ENCODE measurements at places on chromosomes 5 and 9. TPM values are rescaled to one million over a fixed set of nuclear protein-coding genes. Genes with fewer than 3 reads are reported as not detected.

DNA sequence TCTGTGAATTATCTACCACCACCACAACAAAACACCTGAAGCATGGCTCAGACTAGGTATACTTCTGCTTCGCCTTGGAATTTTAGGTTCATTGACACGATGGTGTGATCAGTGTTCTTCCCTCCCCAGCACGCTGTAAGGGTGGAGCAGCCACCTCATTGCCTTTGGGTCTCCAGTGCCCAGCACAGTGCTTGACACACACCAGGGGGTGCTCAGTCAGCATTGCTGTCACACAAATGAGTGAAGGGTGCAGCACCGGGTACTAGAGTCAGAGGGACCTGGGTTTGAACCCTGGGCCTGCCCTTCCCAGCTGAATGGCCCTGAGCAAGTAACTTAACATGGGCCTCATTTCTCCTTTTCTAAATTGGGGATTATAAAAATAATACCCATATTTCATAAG, 9.9 kb upstream of the ANGPTL2 start:
- no peak for DNase-seq

The HAND1 gene
- total RNA-seq, result not detected

DNA sequence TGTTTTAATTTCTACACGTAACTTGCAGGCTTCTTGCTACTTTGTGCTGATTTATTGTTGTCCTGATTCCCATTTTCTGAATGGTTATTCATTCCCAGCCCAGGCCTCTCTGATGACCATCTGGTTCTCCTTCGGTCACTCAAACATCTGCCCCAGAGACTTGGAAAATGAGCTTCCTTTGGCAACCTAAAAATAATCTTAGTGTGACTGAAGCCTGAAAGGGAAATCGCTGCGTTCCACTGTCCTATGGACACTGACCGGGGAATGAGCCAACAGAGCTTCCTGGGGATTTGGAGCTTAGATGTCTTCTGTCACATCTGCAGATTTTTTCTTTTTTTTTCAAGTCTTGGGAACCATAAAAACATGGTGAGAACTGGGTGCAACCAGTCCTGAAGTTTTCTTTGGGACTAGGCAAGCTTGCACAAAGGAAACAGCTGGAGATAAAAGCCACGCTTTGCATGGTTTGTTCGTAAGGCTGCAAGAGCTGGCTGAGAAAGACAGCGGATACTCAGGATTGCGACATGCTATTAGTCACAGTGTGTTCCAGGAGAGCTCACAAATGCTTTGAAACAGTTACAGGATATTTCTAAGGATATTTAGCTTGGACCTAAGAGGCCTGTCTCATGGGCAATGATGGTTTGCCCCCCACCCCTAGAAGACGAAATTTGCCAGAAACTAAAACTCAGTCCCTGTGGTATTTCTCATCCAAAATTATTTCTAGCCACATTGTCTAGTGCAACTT, 146.2 kb downstream of the GOLPH3 start:
- peak; percentile 70 for DNase-seq

The GPR21 gene
- 7.8 TPM for total RNA-seq

- no peak for DNase-seq
Observed at GRCh38 chr9:27351438-27351837, 54.5 kb upstream of the EQTN start.

GRCh38 chr5:14256756-14257393, 113.7 kb downstream of the TRIO start:
- no peak for DNase-seq

DNA sequence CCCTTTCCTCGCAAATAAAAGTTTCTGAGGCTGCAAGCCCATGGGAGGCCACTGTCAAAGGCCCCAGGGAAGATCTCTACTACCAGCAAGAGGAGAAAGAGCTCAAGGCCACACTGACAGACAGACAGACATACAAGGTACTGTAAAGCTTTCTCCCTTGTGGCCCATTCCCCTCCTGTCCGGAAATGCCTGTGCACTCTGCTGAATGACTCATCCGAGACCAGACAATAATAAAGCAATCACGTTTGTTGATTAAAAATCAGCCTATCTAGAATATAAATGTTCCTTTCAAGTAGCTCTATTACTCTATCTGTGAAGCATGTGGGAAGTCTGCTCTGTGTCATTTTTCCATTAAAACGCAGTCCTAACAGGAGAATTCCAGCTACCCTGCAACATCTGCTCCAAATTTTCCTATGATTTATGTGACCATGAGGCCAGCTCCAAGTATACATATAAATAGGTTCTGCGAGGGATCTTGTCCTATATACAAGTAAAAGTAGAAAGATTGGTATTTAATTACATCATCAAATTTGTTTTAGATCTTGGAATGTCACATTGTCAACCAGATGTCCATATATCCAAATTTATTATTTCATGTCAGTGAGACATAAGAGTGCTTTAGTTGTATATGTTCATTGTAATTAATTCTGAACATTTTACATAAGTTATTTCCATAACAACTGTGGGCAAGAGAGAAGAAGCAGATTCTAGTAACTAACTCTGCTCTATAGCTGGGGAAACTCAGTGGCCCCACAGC, 34.7 kb upstream of the TGFBI start:
- no peak for DNase-seq

DNA sequence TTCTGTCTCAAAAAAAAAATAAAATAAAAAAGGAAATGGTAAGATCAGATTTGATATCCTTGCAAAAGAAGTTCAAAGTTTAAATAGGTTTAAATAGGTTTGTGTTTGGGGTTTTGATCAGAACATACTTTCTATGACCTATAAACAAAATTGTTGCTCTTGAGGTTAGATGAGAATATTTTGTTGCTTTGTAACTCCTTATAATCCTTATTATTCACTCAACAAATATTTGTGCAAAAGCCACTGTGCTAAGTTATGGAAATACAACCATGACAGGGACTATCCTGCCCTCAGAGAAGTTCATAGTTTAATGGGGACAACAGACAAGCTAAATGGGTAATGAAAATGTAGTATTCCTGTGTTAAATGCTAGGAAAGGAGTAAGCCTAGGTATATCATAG, 71.5 kb downstream of the INVS start:
- DNase-seq, result no peak

DNA sequence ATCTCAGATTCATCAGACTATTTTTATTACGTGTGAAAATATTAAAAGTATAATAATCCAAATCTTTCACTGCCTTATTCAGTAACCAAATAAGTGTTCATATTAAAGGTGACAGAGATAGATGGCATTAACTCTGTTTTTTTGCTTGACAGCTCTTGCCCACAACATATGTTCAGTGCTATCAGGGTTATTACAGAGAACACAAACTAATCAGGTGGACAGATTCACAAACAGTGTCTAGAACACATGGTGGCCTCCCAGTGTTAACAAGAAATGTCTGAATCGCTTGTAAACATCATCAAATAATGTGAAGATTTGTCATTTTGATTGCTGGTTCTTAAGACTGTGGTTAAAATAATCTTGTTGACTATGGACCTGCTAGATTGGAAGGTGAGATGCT, 609.1 kb upstream of the GRAMD2B start:
- DNase-seq, result no peak

GRCh38 chr5:58454025-58454424, 5.9 kb downstream of the PLK2 start:
- no peak for DNase-seq

The RETREG1 gene
- 5.9 TPM for total RNA-seq

DNA sequence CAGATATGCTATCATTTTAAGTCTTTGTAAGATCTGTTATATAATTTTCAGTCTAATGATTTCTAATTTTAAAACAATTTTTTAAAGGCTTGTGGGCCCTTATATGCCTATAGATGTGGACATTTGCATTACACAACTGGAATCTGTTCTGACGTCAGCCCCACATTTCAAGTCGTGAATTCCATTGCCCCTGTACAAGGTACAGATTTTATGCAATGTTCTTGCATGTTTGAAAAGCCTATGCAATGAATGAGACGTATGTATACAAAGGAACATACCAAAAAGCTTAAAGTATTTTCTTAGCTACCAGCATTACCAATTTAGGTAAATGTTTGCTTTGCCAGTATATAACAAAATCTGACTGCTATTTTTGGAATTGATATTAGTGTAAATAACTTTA, 77.2 kb downstream of the ITGA1 start:
- DNase-seq, result no peak

DNA sequence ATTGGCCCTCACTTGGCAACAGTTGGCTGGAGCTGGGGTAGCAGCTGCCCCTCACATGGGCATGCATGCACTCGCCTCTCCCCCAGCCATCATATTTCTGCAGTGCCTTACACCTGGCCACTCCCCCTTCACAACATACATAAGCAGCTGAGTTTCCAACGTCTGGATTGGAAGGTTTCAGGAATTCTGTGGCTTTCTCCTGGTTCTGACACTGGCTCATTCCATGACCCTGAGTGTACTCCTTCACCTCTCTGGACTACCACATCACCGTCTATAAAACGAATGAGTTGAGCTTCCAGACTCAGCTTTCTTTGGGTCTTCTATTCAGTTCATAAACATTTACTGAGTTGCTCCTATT, 84.3 kb downstream of the GALNT10 start:
- no peak for DNase-seq

DNA sequence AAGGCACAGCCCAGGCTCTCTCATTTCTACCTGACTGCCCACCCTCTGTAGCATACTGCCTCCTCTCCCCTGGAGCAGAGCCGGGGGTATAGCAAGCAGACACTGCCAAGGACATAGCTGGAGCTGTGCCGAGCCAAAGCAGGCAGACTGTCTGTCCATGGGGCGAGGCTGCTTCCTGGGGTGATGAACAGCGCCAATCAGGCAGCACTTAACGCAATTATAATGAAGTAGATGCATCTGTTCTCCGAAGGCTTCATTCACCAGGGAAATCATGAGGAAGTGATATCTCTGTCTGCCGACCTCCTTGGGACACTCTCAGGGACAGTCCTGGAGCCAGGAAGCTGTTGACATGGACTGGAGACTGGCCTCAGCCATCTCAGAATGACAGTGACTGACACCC, 230.7 kb downstream of the ASTN2 start:
- DNase-seq, result no peak

- no peak for DNase-seq
Observed at GRCh38 chr9:27967210-27967609, 393.9 kb upstream of the C9orf72 start.

The C8G gene
- total RNA-seq, result 1.6 TPM

DNA sequence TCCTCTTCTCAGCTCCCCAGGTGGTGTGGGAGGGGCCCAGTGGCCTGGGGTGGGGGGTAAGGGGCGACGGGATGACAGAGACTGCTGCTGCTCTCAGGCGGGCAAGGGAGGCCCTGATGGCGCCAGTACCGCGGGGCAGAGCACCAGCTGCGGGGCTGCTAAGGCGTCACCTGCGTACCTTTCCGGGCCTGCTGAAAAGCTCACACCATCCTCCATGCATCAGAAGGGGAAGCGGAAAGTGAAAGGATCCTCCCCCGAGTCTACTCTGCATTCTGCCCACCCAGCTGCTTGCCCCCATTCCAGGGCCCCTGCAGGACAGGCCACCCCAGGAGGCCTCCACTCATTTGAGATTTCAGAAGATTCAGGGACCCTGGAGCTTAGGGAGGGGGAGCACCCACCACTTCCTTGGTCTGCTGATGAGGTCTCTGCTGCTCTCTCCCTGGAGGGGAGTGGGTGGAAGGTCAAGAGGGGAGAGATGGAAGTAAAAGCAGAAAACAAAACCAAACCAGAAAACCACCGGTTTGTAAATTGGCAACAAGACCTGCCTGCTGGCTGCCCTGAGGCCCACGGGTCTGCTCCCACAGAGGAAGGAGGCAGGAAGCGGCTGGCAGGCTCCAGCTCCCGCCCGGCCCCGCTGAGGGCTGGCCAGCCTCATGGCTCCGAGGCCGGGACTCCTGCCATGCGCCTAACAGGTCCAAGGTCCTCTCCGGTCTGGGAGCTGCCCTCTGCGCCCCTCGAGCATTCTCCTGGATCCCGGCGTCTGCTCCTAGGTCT, 33.6 kb downstream of the PRRT1B start:
- DNase-seq, result no peak

DNA sequence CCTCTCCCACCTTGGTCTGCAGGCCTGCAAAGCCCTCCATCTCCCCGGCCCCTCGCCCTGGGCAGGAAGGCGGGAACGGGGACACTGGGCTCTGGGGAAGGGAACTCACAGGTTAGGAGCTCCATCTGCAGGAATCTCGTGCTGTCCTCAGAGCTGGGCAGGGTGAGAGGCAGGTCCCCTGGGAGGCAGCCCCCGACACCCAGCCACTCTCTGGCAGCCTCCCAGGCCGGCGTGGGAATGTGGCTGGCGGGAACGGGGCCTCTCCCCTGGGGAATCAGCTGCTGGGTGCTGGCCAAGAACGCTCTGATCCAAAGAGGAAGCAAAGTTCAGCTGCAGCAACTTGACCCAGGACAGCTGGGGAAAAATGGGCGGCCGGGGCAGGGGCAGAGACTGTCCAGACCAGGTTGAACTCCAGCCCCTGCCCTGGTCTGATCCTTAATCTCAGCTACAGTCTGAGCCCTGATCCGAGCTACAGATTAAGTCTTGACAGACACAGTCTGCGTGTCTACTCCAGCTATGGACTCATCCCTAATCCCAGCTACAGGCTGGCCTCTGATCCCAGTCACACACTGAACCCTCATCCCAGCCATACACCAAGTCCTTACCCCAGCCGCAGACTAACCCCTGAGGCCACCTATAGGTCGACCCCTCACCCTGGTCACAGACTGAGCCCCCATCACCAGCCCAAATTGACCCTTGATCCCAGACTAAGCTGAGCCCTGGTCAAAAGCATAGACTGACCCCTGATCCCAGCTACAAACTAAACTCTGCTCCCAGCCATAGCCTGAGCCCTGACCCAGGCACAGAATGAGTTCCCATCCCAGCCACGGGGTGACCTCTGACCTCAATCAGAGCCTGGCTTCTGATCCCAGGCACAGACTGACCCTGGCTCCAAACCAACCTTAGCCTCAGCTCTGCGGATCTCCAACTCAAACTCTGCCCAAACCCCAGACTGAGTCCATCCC, 37.3 kb upstream of the EGFL7 start:
- peak; percentile 82 for DNase-seq

GRCh38 chr5:16120579-16120978, 59.0 kb downstream of the MARCHF11 start:
- DNase-seq, result no peak

GRCh38 chr5:133718457-133718856, 106.1 kb upstream of the FSTL4 start:
- no peak for DNase-seq

The FAM13B gene
- total RNA-seq, result 76.5 TPM

GRCh38 chr5:111256128-111256527, 31.9 kb downstream of the CAMK4 start:
- DNase-seq, result no peak
